COR-L47 (cell line): ENCODE measurements at places on chromosomes 2 and 18.

- no peak for DNase-seq
These were observed 175.0 kb downstream of the GCA start for GRCh38 chr2:162518894-162519293.

DNA sequence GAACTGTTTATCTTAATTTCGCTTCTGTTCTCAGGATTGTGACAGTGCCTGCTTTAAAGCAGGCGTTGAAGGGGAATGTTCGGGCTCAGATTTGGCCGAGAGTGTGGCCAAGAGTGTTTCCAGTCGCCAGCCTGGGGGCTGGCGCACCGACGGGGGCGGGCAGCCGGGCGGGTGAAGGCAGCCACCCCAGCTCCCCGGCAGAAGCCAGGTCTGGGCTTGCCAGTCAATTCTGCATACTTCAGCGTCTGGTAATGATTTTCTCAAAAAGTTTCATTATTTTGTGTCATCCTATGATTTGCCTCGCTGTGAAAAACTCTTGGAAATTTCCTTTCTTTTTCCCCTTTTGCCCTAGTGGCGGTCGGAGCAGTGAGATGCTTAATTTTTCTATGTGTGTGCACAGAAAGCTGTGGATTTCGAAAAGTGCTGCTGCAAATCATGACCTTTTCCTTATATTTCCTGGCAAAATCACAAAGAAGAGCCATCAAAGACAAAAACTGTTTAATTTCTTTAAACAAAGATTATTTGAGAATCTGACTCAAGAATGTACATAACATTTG, 856 bp downstream of the FAM228A start:
- no peak for DNase-seq

DNA sequence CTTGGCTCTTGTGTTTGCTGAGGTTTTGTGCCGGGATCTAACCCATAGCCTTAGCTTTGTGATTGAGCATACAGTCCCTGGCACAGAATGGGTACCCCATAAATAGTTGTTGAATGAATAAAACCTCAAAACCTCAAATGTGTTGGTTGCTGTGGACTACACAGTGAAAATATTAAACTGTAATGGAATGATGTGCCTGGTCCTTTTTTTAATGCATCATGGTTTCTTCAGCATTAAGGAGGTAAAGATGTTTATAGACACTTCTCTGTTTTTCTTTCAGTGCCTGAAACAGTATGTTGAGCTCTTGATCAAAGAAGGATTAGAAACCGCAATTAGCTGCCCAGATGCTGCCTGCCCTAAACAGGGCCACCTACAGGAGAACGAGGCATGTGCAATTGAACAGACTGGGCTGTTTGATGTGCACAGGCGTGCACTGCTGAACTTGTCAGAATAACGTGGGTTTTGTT, 97.0 kb downstream of the RNF144A start:
- DNase-seq = peak; percentile 10

GRCh38 chr2:11224887-11225286, 69.6 kb downstream of the SLC66A3 start:
- no peak for DNase-seq

- DNase-seq = no peak
These were observed 499.2 kb downstream of the CNTNAP5 start for GRCh38 chr2:124524155-124524915.

GRCh38 chr2:163155279-163155883, 316.8 kb upstream of the KCNH7 start:
- DNase-seq = peak; percentile 34

DNA sequence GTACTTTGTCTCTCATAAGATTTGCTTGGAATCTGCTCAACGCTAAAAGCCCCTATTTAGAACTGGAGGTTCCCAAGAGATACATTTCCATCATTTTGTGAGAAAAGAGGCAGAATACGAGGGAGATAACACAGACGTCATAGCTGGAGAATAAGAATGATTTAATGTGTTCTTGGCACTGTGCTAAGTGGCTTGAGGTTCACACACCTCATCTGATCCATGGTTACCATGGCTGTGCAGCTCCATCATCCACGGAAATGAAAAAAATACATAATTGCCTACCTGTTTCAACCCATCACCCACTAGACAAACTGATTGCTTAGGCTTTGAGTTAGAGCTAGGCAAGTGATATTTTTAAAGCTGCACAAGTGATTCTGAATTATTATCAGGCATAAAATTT, 227.6 kb downstream of the SLC8A1 start:
- no peak for DNase-seq

DNA sequence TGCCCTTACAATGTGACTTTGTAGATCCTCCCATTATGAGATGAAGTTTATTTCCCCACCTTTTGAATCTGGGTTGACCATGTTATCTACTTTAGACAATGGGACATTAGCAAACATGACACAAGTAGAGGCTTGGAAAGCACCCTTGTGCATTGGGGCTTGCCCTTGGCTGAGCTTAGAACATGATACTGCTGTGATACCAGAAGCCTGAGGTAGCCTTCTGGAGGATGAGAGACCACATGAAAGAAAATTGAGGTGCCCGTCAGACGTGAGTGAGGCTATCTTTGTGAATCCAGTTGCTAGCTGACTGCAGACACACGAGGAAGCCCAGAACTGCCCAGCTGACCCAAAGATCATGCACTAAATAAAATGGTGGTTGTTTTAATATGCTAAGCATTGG, 341.2 kb downstream of the CYP26B1 start:
- DNase-seq = no peak

- no peak for DNase-seq
These were observed 5.7 kb upstream of the RTKN start for GRCh38 chr2:74447230-74447999.

GRCh38 chr2:29317077-29317517, 201.9 kb downstream of the CLIP4 start:
- no peak for DNase-seq

DNA sequence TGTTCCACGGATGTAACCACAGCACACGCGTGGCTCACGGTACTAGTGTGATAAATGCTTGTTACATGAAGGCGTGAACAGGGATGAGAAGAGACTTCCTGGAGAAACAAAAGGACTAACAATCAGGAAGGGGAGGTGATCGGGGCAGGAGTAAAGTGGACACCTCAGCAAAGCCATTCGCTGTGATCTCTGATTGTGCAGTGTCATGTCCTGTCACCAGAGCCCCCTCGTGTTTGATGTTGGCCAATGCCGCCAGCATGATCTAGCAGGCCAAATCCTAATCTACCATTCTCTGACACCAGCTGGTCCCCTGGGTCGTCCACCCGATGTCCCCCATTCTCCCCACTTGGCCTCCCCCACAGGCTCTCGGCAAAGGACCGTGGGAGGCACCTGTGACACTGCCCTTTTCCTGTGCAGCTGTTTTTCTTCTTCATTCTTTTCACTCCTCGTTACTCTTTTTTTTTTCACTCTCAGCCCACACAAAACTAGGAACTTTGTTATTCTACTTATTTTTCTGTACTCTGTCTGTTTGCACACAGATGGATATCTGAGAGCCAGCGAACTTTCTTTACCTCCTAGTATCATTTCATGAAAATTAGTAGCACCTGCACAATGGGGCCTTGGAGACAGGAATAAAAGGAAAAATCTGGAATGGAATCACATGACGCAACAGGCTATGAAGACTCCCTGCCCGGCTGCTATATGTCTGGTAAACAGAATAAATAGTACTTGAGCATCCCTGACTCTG, 146.8 kb downstream of the TGIF1 start:
- DNase-seq = no peak

- DNase-seq = peak; percentile 28
These were observed 6.8 kb upstream of the COX7A2L start for GRCh38 chr2:42367835-42368234.
